ENCODE measurements at places on chromosomes 3 and 15. TPM values are rescaled to one million over a fixed set of nuclear protein-coding genes. Genes with fewer than 3 reads are reported as not detected.
A peak's percentile ranks its signal among the peaks of the same experiment; 100 is the strongest.

DNA sequence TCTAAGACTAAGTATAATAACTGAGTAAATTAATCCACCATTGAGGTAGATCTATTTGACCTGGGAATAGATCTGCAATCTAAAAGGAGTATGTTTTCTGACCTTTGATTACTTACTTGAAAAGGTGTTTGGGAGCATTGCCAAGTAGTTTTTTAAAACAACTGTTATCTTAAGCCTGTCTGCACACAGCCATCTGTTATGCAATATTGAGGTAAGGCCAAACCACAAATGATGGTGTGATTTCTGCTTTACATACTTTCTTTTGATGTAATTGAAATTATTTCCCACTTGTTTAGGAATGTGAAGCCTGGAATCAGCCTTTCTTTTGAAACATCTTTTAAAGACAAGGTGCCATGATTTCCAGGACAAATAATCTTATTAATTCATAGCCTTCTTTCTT is 274.0 kb downstream of the BBX start:
- DNase-seq = peak; percentile 92

DNA sequence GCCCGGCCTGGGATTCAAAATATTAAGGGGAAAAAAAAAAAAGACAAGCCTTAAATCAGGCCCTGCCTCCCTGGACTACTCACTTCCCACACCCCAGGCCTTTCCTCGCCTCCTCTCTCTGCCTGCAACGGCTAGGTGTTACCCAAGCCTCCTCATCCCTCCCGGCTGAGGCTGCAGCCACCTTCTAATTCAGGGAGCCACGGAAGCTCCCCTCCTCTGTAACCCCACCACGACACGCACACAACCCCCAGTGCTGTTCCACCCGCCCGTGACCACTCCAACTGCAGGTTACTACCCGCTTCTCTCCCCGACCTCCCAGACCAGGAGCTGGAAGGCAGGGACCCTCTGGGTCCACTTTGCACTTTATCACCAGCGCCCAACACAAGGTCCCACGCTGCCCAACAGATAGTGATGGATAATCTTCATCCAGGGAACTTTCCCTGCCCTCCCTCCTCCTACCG is 936 bp downstream of the KIF7 start:
- no peak for DNase-seq

- DNase-seq = no peak
Measured at GRCh38 chr3:74288761-74289160, 325.7 kb downstream of the CNTN3 start.

DNA sequence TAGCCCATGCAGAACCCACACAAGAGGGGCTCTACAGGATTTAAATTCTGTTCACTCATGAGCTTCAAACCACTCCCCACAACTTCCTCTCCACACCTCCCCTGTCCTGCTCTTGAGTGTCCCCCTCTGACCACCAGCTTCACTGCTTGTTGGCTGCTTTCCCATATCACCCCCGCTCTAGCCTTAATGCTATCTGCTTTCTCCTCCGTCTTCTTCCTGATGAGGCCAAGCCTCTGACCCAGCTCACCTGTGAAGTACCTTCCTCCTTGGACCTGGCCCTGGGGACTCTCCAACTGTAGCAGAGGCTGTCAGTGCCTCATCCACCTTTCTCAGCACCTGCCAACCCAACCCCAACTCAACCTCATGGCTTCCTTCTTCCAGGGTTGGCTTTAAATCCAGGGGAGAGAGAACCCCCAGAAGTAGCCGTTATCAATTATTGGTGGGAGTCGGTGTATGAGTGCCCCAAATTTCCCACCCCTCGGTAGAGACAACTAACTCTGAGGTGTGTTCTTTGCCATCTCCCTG is 174.8 kb downstream of the MINAR1 start:
- DNase-seq = no peak

GRCh38 chr3:78698431-78698830 is 1069.4 kb downstream of the ROBO1 start:
- DNase-seq = no peak

- DNase-seq = no peak
Measured at GRCh38 chr15:50146632-50147031, 27.6 kb upstream of the ATP8B4 start.

GRCh38 chr3:156817646-156818272 is 8.4 kb upstream of the LEKR1 start:
- DNase-seq = peak; percentile 59

DNA sequence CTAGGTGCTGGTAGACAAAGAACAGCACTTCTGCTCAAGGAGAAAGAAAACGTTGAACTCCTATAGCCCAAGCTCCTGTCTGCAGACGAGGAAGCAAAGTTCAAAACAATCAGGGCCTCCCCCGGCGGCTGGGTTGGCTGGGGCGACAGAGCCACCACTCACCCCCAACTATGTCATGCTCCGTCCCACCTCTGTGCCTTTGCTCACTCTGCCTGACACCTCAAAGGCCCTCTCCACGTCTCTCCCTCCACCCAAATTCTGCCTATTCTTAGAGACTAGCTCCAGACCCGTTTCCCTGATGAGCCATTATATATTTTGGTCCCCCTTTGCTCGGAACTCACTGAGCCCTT is 304.3 kb downstream of the TLE3 start:
- DNase-seq = no peak

- DNase-seq = no peak
Measured at GRCh38 chr15:78682004-78682651, 41.1 kb upstream of the CHRNB4 start.

GRCh38 chr3:58025406-58025805 is 17.2 kb downstream of the FLNB start:
- no peak for DNase-seq

DNA sequence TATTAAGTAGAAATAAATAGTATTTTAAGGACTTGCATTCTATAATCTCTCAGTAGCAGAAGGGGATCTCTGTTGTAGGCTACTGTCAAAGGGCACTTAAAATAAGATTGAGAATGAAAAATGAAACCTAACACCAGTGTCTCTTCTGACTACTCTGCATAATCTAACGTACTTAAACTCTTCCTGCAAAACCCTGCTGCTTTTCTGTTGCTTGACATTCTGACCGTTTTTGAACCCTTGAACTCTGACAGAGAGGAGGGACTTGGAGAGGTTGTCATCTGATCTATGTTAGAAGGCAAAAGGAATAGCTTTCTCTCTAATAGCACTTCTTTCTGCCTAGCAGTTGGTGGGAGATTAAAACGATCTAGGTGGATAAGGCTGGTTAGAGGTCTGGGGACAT is 204.6 kb downstream of the ZIC1 start:
- DNase-seq = no peak

DNA sequence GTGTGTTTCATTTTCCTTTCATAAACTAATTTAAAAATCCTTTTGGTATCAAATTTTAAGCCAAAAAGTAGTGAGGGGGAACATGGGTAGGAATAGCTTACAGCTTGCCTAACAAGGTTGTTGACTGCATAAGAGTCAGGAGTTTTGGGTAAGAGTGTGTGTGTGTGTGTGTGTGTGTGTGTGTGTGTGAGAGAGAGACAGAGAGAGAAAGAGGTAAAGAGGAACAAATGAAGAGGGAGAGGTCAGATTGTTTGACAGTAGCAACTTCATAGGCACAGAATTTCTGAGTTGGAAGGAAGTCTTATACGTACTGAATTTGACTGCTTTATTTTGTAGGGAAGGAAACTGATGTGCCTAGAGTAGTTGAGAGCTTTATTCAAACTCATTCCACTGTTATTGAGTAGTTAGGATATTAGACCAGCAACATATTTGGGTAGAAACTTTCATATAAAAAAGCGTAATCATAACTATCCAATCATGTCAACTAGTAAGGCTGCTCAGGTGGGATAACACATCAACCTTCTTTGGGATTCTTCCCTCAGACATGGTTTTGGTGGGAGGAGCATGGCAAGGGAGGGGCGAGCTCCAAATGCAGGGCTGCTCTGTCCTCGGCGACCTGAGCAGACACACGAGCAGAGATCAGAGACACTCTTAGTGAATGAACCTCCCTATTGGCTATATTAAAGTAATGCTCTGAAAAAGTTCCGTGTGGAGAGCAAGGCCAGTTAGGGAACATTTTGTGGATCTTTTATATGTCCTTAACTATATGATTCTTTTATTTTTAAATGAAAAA is 86.4 kb downstream of the LPP start:
- no peak for DNase-seq

GRCh38 chr15:85667491-85668424 is 127.0 kb downstream of the KLHL25 start:
- peak; percentile 100 for DNase-seq

DNA sequence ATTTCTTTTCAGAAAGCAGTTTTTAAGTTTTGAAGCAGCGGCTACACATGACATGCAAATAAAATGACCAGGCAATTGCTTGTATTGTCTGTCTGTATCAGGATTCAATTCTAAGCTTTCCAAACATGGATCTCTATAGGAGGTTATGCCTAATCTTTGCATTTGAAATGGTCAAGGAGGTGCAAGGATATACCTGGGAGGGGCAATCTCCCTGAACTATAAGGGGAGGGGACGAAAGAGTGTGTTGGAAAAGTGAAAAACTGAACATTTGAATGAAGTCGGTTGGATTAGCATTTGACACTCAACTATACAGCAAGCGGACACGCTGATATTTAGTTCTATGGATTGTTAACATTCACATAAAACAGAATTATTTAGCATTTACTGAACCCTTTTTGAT is 11.7 kb downstream of the ROBO2 start:
- DNase-seq = no peak

GRCh38 chr3:141373232-141373631 is 4.9 kb downstream of the ZBTB38 start:
- DNase-seq = no peak

DNA sequence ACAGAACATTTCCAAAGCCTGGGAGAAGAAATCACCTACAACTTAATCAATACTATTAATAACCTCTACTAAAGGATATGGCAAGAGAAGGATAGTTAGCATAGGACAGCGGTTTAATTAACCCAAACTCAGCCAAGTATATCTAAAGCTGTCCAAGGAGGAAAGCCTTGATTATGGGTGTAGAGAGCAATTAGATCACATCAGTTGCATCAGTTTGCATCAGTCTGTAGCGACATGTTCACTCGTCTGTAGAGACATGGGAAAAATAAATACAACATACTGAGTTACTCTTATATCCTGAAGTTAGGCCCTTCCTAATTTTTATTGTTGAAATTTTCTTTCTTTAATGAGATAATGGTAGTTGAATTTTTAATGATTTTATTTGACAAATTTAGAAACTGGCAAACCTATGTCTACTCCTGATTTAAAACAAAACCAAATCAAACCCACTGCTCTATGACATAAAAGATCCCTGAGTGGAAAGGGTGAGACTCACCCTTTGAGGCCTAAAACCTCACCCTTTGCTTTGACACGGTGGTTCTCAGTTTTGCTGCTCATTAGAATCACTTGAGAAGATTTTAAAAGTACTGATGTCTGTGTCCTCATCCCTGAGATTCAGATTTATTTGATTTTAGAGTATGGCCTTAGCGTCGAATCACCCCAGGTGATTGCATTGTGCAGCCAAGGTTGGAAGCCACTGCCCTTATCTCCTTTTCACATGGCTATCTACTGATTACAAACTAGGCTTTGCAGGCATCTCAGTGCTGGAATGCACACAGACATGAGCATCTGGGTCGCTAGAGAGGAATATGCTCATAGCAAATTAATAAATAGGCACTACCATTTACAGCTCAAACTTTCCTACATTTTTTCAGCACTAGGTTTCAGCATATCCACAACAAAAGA is 2.8 kb upstream of the CLRN1 start:
- no peak for DNase-seq

DNA sequence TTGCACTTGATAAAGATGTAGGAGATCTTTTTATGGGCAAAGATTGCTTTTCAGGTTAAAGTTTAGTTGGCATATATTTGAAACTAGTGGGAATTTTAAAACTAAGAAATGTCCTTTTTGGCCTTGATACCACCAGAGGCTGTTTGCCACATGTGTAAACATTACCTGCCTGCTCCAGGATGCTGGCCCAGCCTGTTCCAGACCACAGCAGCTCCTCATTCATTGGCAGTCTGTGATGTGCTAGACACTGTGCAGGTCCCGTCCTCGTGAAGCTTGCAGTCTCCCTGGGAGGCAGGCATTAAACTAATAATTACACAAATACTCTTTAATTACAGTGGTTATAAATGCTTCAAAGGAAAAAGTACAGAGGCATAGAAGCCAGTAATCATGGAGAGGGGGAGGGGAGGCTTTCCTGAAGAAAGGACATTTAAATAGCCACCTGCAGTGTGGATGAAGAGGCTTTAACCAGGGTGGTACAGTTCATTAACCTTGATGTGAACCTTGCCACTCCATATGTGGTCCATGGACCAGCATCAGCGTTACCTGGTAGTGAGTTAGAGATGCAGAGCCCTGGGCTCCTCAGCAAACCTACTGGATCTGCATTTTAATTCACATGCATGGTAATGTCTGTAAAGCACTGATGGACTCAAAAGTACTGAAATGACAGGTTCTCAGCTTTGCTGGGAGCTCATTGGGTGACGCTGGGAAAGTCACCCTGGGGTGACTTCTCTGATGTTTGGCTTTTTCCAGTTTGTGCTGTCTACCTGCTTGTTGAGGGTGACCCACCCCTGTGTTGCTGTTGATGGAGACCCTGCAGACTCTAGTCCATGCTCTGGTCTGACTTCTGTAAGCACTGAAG is 5.3 kb downstream of the ZNF710 start:
- no peak for DNase-seq

DNA sequence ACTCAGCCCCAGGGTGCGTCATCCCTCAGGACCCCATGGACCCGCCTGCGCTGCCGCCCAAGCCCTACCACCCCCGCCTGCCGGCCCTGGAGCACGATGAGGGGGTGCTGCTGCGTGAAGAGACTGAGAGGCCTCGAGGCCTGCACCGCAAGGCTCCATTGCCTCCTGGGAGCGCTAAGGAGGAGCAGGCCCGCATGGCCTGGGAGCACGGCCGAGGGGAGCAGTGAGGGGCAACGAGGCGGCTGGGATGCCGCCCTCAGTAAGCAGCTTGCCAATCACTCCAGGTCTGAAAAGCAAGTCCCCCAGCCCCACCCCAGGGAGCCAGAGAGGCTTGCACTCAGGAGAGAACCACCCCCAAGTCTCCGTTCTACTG is 3.8 kb upstream of the MANF start:
- no peak for DNase-seq

- peak; percentile 85 for DNase-seq
Measured at GRCh38 chr15:48963524-48964113, at the start of gene SHC4. Gene SHC4, minus strand, starts transcription at chr15:48963919. Its CDS starts 904 bp downstream, at chr15:48963015.

GRCh38 chr3:197791113-197791891 is at the start of gene LRCH3:
Gene LRCH3, plus strand, starts transcription at chr3:197791254. Its CDS starts 25 bp downstream, at chr3:197791279.
- DNase-seq = peak; percentile 27

DNA sequence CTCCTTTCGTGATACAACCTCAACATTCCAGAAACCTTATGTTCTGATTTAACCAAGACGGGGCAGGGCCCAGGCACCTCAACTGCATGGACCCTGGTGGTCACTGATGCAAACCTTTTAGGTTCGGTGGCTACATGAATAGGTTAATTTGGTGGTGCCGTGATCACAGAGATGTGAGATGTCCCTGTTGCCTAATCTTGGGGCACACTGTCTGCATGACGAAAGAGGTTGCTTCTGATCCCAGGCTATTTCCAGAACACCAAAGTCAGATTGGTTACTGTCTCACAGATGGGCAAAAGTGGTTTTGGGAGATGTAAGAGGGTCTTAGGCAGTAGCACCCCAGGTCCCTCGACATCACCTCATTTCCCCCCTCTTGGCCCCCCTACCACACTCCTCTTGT is 4.0 kb upstream of the CCR1 start:
- no peak for DNase-seq

The GOLGA8R gene
- 1.6 TPM for total RNA-seq

The PDCD7 gene
- 18.4 TPM for total RNA-seq

The MUC4 gene
- total RNA-seq = 0.05 TPM

The STRIT1 gene
- not detected for total RNA-seq

The SPINK8 gene
- not detected for total RNA-seq

The ADPRH gene
- total RNA-seq = 7.8 TPM

The NRROS gene
- total RNA-seq = 1.9 TPM

The C3orf22 gene
- not detected for total RNA-seq

The ISY1 gene
- 18.7 TPM for total RNA-seq
